ENCODE measurements at places on chromosomes 3 and 15.

DNA sequence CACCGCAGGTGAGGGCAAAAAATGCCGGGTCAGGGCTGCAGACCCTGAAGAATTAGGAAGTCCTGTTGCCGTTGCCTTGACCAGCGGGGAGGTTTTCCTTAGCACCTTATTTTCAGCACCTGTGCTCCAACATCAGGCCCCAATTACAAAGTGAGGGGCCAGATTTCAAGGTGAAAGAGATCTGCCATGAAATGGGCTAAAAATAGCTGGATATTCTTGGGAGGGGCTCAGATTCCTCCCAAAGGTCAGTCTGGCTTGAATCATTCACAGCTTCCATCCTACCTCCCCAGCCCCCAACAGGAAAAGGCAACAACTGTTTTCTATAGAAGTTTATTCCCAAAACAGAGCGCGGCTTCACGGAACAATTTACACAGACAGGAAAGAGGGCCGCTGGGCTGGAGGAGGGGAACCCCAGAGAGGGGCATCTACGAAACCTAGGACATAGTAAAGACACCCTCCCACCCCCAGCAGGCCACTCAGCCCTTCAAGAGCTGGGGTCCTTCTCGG lies 941 bp upstream of the SLC26A6 start:
- DNase-seq: no peak

DNA sequence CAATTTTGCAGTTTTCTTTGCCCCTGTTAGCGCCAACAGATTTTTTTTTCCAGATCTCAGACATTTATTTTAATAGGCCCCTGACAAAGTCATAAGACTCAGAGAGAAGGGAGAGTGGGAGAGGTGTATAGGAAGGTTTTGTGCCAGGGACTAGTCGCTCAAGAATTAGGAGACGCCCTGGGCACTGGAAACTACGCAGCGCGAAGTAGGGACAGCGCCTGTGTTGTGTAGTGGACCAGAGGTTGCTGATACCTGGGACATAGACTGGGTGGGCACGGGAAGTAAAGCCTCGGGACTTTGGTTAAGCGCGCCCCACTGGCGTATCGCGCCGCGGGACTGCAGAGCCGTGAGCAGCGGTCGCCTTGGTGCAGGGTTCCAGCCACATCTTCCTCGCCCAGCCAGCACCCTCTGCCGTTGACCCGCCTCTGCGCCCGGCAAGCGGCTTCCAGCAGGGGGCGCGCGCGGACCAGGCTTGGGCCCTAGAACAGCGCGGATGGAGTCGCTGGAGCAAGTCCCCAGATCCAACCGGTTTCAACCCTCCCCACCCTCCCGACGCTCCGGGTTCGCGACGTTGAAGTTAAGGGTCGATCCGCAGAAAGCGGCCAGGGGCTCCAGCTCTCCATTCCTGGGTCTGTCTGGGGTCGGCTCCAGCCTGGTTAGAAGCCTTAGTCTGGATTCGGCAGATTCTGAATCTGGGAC lies 3.0 kb upstream of the ISLR2 start:
- DNase-seq: peak; percentile 96

GRCh38 chr15:41690636-41691035 lies 30.4 kb downstream of the MGA start:
- DNase-seq: no peak

DNA sequence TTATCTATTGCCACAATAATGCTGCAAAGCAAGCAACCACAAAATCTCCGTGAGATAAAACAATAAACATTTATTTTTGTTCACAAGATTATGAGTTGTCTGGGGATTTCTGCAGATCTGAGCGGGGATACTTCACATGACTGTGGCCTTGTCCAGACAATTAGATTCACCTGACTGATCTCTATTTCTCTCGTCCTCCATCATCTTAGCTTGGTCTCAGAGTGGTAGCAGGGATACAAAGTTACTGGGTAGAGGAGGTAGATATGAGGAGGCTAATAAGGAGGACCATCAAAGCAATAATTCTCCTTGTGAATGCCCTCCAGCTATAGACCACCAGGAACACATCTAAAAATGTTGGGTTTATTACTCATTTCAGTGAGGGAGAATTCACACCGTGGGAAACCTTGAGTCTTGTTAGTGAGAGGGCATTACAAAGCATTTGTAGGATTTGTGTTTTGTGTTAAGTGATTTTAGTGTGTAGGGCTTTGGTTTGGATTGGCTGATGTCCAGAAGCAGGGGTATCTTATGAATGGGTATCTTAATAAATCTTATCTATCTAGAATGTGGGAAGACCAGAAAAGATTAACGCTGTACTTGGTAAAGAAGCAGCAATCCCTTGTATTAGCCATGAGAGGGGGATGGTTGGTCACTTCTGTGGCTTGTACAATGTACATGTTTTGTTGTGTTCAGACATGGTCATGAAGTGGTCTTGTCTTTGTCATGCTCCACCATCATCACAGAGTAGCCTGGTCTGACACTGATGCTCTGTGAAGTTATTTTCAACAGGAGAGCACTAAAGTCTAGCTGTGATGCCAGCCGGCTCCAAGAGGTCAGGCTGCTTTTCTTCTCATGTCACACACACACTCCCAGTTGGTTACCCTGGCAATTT lies 287.6 kb upstream of the STT3B start:
- no peak for DNase-seq

- DNase-seq: no peak
These were observed 515.6 kb downstream of the SHQ1 start for GRCh38 chr3:72332689-72333088.

DNA sequence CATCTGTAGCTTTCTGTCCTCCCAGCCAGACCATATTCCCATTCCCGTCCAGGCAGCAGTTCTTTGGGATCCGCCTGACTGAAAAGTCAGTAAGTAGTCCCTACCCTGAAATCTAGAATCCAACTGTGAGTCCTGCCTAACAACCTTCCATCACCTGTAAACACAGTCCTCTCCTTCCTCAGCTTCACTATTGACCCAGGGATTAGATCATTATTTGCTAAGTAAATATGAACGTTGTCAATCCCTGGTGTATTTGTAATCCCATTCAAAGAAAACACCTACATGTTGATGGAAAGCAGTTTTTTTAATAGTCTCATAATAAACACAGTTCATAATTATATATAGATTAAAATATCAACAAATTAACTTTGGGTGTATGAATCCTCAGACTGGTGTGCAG lies 732 bp downstream of the SAXO2 start:
- no peak for DNase-seq

- DNase-seq: no peak
These were observed 295.8 kb upstream of the THBS1 start for GRCh38 chr15:39285071-39285470.

DNA sequence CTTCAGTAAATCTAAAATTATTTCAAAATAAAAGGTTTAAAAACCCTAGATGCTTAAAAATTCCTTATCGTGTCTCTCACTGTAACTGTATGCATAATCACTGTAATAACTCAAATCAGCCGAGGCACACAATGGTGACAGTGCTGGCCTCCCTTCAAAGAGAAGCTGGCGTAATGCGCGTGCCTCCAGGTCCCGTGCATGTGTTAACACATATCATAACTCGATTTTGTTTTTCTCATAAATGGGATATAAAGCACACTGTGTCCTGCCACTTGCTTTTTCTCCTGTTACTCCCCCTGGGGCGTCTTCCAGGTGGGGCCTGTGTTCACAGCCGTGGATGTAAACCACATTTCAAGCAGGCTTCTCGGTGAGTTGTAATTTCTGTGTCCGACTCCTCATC lies 56.0 kb downstream of the TPRA1 start:
- DNase-seq: no peak

DNA sequence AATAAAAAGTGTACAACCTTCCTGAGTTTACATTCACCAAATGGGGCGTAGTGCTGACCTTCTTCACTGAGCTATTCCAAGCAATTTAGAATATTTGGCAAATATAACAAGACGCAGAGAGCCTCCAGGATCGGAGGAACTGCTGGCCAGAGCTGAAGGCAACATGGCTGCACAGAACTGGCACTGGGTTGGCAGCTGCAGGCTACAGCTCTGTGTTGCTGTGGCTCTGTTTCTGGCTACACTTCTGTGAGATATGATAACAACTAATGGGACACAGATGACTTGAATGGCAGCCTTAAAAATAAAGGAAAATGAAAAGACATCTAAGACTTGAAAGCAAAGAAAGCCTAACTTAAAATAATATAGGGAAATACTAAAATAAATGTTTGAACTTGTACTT lies 10.8 kb upstream of the SLC6A20 start:
- DNase-seq: no peak

DNA sequence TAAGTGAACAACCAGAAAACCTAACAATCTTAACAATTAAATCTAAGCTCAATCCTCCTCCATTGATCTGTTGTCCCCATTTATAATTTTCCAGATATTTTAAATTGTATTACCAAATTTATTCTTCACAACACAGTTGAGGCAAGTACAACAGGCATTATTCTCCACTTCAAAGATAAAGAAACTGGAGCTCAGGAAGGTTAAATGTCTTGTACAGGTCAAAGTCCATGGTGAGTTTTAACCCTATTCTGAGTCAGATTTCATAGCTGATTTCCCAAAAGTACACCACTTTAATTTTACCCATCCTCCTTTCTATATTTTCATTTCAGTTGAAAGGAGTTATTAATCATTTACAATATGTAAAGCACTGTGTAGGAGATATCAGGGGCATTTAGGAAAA lies 112.2 kb downstream of the FBXL22 start:
- DNase-seq: no peak

- no peak for DNase-seq
These were observed 50.7 kb upstream of the POLR2M start for GRCh38 chr15:57655809-57656208.

- no peak for DNase-seq
These were observed 861.9 kb upstream of the ARPP21 start for GRCh38 chr3:34777386-34777785.

DNA sequence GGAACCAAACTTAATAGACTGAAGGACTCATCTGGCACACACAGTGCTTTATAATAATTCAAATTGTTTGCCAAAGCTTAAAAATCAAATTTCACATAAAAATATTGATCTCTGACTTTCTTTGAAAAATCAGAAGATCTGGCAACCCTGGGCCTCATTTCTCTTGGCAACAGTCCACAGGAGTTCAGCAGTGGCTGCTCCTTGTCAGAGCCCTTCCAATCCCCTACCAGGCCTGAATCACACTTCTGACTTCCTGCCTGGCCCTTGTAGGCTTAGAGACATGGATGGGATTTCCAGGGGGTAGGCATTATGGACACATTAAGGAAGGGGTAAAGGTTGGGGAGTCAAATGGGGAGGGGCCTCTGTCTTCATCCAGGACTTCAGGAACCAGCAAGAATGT lies 55.5 kb downstream of the PLS1 start:
- DNase-seq: no peak

GRCh38 chr15:64548235-64548634 lies 87.9 kb downstream of the ZNF609 start:
- no peak for DNase-seq

DNA sequence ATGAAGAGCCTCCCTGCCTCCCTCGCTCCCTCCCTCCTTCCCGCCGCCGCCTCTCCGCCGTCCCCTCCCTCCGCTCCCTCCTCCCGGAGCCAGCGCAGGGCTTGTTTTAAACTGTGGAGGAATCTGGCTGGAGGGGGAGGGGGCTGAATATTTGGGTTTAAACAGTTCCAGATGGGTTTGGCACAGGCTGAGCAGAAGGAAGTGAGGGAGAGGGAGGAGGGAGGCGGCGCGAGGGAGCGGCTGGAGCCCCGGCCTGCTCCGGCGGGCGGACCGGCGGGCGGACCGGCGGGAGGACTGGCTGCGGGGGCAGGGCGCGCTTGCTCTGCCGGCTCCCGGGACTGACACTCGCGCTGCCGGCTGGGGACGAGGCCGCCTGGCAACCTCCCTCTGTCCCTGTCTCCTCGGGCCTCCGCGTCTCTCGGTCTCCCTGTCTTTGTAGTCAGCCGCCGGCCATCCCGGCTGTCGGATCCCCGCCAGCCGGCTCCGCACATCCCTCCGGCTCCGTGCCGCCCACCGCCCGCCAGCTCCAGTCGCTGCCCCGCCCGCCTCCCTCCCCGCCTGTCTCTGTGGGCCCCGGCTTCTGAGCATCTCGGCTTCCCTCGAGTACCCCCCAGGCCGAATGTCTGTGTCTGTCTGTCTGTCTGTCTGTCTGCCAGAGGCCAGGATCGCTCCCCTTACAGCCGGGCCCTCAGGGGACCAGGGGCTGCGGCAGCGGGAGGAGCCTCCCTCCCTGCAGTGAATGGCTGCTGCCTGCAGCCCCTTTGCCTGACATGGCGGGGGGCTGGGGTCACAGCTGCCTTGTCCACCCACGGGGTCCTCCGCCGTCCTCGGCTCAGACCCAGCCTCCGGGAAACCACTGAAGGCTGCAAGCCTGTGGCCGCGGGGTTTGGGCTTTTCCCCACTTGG lies 7.6 kb downstream of the EPHB3 start:
- DNase-seq: no peak
